ENCODE measurements at places on chromosomes 5 and 9.
A peak's percentile ranks its signal among the peaks of the same experiment; 100 is the strongest.

GRCh38 chr9:69229367-69229766 is 55.3 kb downstream of the TJP2 start:
- DNase-seq: no peak

GRCh38 chr5:150309101-150309885 is 6.6 kb upstream of the ARSI start:
- DNase-seq: no peak

GRCh38 chr5:115932991-115933390 is 29.3 kb upstream of the LVRN start:
- DNase-seq: no peak

GRCh38 chr9:110021891-110022290 is 186.1 kb downstream of the C9orf152 start:
- DNase-seq: peak; percentile 15

GRCh38 chr9:104819033-104819432 is 55.1 kb downstream of the NIPSNAP3B start:
- DNase-seq: no peak

DNA sequence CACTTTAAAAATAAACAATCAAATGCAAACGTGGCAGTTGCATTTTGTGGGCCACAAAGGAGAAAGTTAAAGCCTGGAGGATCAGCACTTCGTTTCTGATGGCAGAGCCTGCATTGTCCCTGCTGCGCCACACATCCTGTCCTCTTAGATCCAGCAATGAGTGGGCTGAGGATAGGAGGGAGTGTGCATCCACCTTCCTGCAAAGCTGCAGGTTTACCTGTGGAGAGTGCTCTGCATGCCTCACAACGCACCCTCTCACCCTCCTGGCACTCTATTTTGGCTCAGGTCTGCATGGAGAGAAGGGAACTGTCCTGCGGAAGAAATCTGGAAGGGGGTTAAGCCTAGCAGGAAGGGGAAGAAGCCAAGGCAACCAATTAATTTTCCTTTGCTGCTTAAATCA is 212.2 kb upstream of the SLC24A2 start:
- DNase-seq: no peak

- no peak for DNase-seq
These were observed 9.3 kb downstream of the ZBED3 start for GRCh38 chr5:77077829-77078176.

- peak; percentile 1 for DNase-seq
These were observed 101.1 kb upstream of the NR4A3 start for GRCh38 chr9:99720455-99721050.

DNA sequence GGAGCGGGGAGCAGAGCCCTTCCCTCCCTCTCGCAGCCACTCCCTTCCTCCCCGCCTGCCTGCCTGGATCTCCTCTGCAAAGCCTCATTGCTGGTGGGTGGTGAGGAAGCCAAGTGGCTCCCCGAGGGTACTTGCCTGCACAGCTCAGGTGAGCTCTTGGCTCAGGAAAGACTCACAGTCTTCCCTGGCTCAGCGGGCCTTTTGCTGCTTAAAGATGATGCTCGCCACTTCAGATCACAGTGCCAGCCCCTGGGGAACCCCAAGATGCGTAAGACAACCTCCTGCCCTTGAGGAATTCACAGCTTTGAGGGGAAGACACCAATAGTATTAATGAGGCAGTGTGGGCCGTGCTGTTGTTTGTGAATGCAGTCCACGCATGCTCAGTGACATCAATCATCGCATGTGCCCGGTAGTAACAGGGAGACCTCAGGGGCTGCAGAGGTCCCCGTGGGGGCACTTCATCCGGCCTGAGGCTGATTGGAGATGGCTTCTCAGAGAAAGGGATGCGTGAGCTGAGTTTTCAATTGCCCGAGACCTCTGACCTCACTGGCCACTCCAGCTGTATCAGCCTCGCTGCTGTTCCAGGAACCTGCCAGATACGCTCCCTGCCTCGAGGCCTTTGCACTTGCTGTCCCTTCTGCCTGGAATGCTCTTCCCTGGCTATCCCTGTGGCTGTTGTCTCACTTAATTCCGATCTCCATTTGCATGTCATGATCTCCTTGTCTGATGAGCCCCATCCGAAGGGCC is 36.8 kb downstream of the ERGIC1 start:
- no peak for DNase-seq

Measured in GM12892 (cell line).